Stimulated activated CD8-positive, alpha-beta memory T cell treated with anti-CD3 and anti-CD28 coated beads, Interleukin-7, amount 100 ng/mL, for 1 hour (primary cell): ENCODE measurements at places on chromosomes 13 and 19.

- DNase-seq = no peak
These were observed 14.1 kb downstream of the PRR36 start for GRCh38 chr19:7859831-7860713.

- DNase-seq = peak; percentile 51
These were observed 7.7 kb upstream of the CXCL17 start for GRCh38 chr19:42450314-42450934.

DNA sequence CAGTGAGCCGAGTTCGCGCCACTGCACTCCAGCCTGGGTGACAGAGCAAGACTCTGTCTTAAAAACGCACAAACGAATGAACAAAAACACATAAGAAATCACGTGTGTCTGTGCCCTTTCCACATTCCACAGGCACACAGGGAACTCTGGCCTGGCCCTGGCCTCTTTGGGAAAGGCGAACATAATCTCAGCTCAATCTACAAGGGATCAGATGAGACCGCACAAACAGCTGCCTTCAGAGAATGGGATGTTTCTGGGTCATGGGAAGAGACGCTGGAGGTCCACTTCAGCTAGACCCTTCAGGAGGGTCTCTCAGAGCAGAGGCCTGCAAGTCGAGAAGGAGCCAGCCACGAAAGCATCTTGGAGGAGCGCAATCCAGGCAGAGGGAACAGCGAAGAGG is 6.3 kb upstream of the CRTC1 start:
- no peak for DNase-seq

GRCh38 chr19:28493884-28494283 is 719.1 kb downstream of the UQCRFS1 start:
- DNase-seq = no peak

DNA sequence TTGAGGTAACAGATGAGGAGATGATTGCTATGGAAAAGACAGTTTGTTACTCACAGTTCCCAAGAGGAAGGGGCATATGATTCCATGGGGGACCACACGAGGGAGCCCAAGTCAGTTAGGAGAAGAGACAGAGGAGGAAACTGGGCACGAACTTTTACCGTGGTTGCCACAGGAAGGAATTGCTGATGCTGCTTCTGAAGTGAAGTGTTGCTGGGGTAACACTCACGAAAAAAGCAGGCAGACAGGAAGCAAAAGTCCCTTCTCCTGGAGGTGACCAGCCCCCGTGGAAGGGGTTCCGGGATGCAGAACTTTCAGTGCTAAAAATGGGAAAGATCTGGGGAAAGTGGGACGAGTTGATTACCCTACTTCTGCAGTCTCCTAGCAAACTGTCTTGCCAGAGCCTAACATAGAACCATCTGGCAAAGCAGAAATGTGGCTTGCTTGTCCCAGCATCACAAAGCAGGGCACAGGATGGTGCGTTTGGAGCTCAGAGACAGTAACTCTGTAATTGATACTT is 35.4 kb upstream of the MAP3K10 start:
- no peak for DNase-seq

DNA sequence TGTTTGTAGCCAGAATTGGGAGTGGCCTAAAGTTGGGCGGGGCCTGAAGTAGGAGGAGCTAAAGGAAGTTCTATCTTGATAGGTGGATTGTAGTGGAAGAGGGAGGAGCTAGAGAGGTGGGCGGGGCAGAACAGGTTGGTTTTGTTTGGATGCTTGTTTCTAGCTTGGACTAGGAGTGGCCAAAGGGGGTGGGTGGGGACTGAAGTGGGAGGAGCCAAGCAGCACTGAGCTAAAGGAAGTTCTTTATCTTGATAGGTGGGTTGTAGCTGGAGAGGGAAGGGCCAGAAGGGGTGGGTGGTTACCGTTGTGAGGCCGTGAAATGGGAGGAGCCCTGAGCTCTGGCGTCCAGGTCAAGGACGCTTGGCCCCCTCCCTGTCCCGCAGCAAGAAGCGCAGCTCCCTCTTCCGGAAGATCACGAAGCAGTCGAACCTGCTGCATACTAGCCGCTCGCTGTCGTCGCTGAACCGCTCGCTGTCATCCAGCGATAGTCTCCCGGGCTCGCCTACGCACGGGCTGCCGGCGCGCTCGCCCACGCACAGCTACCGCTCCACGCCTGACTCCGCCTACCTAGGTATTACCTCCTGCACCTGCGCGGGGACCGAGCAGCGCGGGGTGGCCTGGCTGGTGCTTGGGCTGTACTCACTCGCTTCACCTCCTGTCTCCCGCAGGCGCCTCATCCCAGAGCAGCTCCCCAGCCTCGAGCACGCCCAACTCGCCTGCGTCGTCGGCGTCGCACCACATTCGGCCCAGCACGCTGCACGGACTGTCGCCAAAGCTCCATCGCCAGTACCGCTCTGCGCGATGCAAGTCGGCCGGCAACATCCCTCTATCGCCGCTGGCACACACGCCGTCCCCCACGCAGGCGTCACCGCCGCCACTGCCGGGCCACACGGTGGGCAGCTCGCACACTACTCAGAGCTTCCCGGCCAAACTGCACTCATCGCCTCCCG is 8.0 kb downstream of the DNASE2 start:
- DNase-seq = no peak
